Hippocampal formation (tissue), 2 donors: ENCODE measurements at places on chromosomes 4 and X.

DNA sequence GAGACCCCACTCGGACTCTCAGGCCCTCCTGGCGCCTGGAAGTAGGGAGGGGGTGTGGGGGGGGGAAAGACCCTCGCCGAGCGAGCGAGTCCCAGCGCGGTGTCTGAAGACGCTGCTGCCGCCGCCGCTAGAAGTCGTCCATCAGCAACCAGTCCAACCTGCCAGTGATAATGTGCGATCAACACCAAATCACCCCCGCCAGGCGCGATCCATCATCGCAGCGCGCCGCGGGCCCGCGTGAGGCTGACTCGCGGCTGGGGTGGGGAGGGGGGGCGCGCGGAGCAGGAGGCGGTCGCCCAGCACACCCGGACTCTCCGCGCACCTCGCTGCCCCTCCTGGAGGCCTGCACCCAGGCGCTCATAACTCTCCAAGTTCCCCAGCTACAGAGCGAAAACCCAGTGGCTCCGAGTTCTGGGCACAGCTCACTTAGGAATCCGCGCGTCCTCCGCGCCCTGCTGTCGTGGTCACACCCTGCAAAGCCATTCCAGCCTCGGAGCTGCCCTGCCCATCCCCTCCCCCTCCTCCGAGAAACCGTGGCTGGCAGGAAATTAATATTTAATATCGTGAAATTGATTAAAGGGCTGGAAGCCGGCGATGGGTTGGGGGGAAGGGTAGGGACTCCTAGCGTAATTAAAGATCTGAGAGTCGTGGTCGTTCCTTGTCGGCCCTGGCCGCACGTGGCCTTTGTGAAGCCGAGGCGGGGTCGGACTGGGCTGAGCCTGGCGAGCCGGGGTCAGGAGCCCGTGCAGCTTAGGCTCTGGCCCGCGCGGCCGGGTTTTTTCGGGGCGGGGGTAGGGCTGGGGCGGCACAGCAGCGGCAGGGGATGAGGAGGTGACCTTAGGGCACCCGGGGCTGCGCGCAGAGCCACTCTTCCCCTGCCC lies 58.1 kb upstream of the BCOR start:
- DNase-seq, result no peak

- no peak for DNase-seq
Observed at GRCh38 chr4:18749391-18749790, 727.8 kb upstream of the LCORL start.

- no peak for DNase-seq
Observed at GRCh38 chr4:78689700-78690323, 86.3 kb upstream of the BMP2K start.

DNA sequence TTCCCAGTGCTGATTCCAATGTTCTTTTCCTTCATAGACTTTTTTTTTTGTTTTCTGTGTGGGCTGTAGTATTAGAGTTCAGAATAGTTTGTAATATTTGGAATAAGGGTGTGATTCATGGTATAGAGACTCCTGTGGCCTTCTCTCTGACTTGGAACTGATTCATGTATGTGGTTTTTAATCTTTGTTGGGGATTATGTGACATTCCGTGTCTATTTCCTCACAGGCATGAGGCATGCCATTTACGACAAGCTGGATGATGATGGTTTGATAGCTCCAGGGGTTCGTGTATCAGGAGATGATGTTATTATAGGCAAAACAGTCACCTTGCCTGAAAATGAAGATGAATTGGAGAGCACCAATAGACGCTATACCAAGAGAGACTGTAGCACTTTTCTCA lies 44.4 kb downstream of the POLR2B start:
- DNase-seq, result no peak

DNA sequence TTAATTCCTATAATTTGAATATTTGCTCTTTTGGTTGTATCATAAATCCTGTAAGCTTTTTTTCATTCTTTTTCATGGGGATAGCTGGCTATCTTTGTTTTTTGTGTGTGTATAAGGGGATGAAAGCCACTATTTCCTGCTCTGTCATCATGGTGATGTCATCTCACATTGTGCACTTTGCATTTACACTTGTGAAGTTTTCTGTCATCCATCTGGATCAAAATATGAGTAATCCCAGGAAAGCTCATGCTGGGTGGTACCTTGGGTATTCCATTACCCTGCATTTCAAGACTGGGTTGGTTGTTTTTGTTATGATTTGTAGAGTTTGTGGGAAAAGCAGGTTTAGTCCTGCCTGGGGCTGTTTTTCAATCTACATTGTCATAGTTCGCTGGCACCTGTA lies 367.3 kb downstream of the CHIC1 start:
- no peak for DNase-seq

GRCh38 chrX:37640142-37640541 lies 45.4 kb upstream of the XK start:
- no peak for DNase-seq
